CD4-positive, alpha-beta T cell treated with Interleukin-4 for 1 hour (primary cell): ENCODE measurements at places on chromosomes 11 and 22.

GRCh38 chr11:129416080-129416820, 40.6 kb downstream of the BARX2 start:
- DNase-seq: no peak

DNA sequence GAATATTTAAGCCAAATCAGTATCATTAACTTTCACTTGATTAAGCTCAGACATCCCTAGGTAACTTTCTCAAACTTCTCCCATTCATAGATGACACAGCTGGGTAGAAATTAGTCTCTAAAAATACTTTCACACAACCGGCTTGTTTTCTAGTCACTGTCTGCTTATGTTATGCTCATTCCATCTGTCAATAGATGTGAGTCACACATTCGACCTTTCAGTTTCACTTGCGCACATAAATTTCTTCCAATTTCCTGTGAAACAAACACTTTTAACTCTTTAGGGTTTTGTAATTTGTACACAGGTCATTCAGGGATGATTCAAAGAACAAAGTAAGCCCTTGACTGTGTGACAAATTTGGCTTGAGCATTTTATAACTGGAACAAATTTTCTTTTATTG, 723.0 kb downstream of the KCNA4 start:
- DNase-seq: no peak

DNA sequence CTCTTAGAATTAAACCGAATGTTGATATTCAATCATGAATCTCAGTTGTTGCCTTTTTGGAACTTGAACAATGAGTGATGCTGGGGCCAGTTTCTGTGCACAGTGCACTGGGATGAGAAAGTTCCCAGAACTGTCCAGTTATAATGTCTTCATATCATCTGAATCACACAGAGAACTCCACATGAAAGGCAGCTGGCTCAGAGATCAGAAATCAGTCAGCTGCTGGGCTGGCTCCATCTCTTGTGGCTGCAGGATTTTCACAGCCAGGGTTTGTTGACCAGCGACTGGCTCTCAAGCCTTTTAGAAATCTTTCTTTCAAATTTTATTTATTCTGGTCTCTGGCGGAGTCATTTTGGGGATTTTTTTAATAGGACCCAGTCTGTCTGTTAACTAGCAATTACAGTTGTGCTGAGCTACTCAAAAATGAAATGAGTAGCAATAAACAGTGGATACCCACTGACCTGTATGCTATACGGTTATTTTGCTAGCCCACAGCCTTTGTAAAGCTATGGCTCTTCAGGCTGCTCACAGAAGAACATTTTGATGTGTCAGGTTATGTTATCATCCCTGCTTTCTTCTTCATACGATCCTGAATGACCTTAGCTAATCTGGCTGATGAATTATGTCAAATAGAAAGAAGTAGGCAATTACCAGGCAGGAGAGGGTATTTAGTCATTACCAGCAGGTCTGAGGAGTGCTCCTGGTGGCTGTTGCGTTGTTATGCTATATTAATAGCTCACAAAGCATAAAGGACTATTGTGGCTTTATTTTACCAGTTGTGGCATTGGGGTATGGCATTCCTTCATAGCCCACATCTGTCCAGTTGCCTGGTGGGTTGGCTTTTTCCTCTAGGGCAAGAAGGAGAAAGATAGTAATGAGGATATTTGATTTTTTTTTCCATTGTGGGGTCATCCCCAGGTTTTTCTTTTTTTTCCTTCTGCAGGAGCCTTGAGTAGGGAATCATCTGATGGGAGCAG, 3.6 kb downstream of the FAT3 start:
- DNase-seq: no peak

DNA sequence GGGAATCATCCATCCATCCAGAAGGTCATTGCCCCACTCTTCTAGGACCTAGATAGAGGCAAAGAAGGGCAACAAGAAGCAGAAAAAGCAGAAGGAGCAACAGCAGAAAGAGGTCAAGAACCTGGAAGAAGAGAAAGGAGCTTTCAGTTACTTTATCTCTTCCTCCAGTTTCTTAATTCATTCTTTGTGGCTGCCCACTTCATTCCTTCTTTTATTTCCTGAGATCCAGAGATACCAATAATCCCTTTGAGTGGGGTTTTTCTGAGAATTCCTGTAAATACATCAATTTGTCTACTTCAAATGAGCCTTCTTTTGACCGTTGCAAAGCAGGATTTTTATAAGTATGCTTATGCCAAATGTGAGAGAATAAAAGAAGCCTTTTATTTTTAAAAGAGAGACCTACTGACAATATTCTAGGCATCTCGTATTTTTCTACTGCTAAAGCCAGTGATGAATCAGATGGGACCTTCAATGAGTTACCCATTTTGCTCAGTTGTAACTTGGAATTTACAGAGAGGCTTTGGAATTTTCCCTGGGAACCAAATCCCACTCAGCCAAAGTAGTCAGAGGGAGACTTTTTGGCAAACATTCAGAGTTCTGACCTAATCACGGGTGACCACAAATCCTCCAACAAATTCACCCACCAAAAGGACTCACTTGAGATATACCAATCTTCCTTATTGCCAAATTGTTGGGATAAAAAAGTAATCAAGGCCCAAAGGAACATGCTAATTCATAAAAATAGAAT, 54.9 kb downstream of the ZC3H12C start:
- no peak for DNase-seq

- no peak for DNase-seq
Measured at GRCh38 chr11:126421271-126421671, 65.8 kb downstream of the ST3GAL4 start.

- DNase-seq: no peak
Measured at GRCh38 chr11:134947556-134947955, 535.5 kb upstream of the B3GAT1 start.

DNA sequence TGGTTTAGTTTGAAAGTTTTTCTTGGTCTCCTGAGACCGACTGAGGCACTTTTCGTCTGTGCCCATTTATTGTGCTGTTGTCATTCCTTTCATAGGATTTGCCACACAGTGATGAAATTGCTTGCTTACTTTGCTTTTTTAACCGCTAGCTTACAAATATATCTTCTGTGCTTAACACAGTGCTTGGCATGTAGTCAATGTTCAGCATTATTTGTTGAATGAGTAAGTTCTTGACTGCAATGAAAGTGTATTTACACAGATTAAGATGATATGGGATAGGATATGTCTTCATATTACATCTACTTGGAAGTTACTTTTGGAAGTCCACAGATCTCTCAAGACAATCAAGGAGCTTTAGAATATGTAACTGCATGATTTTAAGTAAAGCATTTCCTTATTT, 91.2 kb downstream of the GRIA4 start:
- no peak for DNase-seq

DNA sequence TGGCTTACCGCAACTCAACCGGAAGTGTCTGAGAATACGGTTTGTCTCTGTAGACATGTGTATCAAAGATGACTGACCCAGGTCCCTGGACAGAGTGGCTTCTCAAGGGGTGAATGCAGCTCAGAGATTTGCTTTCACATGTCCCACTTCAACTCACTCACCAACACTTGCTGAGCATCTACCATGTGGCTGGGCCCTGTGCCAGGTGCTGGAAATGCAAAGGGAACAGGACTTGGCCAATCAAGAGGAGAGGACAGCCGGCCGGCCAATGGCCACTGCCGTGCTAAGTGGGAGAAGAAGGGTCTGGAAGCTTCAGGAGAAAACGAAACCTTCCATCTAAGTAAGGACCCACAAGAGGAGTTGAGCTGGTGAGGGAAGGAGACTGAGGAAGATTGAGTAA, 151.3 kb downstream of the CEP164 start:
- no peak for DNase-seq

GRCh38 chr11:6611092-6611962, 689 bp downstream of the TAF10 start:
- DNase-seq: peak; percentile 19

GRCh38 chr22:46663001-46663400, 42.8 kb downstream of the GRAMD4 start:
- DNase-seq: no peak

DNA sequence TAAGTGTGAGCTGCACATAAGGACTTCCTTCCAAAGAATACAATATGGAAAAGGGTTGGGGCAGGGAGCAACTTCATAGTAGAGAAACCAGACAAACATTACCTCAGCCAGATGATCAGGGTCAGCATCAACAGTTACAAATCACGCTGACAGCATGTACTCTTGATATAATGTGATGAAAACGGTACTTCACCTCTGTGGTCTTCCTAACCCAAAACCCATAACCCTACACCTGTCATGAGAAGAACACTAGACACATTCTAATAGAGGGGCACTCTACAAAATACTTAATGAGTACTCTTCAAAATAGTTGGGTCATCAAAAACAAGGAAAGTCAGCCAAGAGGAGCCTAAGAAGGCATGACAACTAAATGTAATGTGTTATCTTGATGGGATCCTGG, 43.9 kb downstream of the RRAS2 start:
- DNase-seq: no peak

GRCh38 chr11:34825670-34826383, 90.4 kb downstream of the APIP start:
- no peak for DNase-seq

GRCh38 chr22:29315286-29316140, at the start of gene RASL10A:
Gene RASL10A, minus strand, starts transcription at chr22:29315697. Its CDS starts 451 bp downstream, at chr22:29315246.
- no peak for DNase-seq

DNA sequence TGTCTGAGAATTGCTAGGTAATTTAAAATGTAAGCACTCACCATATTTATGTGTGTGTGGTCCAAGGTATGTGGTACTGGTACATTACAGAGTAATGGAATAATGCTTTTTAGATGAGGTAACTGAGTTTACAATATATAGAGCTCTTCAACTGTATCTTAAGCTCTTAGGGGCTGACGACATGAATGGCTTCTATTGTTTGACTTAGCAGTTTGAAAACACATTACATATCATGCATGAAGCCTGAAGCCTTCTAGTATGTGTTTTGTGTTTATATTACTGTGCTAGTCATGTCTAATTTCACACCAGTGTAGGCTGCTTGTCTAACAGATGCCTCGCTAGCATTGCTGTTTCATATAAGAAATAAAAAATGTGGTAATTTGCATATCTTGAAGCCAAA, 37.2 kb downstream of the GAS2 start:
- no peak for DNase-seq

DNA sequence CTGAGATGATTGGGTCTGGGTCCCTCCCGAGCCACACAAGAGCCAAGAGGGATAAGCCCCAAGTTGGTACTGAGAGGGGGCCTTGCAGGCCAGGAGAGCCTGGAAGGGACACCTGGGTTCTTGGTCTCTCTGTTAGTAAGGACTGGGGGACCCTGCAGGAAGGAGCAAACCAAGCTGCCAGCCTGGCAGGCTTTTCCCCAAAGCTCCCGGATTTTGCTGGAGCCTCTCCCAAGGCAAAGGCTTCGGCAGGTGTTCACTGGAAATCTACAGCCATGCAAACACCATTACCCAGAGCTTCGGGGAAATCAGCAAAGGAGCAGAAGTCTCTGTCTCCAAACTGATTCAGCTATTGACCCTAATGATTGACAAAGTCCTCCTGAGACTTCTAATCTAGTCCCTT, 527.9 kb downstream of the BUD13 start:
- DNase-seq: no peak

- no peak for DNase-seq
Measured at GRCh38 chr22:30400159-30400558, 3.3 kb downstream of the SEC14L2 start.

DNA sequence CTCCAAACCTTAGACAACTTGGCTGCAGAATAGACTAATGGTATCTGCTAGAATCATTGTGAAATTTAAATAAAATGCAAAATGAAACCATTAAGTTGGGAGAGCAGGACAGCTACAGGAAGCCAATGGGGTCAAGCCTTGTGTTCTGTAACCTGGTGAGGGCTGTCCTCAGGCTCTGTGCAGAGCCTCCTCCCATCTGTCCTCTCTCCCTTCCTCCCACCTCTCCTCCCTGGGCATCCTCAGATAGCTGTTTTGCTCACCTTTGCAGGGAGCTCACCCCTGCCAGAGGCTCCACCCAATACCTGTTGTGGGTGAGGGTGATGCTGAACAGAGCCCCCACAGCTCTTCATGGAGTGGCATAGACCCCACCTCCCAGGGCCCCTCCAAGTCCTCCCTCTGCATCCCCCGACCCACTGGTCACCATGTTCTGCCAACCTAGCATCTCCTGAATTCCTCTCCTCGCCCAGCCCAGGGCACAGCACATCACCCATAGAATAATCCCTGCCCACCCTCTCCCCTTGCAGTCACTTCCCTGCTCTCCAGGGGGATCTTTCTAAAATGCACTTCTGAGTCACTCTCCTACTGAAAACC, 100.3 kb downstream of the PDE2A start:
- DNase-seq: no peak
